ENCODE measurements at places on chromosomes 4 and X. TPM values are rescaled to one million over a fixed set of nuclear protein-coding genes. Genes with fewer than 3 reads are reported as not detected.
A peak's percentile ranks its signal among the peaks of the same experiment; 100 is the strongest.

GRCh38 chrX:112380541-112381278 is 298.1 kb upstream of the TRPC5 start:
- ATAC-seq: no peak

GRCh38 chr4:175947117-175947722 is 118.4 kb upstream of the WDR17 start:
- ATAC-seq: no peak

GRCh38 chr4:183599284-183599683 is 59.7 kb downstream of the RWDD4 start:
- ATAC-seq: no peak

- ATAC-seq: no peak
Observed at GRCh38 chrX:145735036-145735435, 82.6 kb upstream of the SLITRK2 start.

Gene MND1
- 13.1 TPM for total RNA-seq

DNA sequence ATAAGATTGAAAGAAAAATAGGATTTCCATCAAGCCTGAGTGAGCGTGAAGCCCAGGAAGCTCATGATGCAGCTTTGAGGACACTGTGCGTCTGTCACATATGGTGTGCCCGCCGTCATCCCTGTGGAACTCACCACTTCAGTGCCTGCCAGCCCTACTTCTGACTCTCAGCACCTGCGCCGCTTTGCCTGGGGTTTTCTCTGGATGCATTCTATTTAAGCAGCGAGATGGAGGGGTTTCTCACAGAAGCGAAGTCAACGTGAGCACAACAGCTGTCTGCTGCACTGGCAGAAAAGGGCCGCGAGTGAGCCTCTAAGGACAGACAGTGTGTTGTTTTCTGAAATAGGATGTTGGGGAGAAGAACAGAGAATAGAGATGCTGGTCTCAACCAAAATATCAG is 6.2 kb upstream of the TMEM128 start:
- no peak for ATAC-seq

Gene PIGA
- 28.1 TPM for total RNA-seq

GRCh38 chrX:66053414-66053813 is 13.5 kb upstream of the VSIG4 start:
- no peak for ATAC-seq

DNA sequence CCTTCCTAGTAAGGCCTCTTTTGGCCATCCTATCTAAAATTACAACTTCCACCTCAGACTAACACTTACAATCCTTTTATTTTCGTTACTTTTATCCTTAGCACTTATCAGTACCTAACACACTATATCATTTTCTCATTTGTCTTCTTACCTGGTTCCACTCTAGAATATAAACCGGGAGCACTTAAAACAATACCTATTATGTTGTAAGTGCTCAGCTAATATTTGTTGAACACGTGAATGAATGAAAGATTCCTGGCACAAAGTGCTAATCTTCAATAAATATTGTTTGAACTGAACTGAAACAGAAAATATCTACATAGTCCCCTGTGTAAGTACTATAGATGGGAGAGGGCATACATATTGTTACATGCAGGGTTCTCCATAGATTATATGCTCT is 14.4 kb downstream of the MGARP start:
- no peak for ATAC-seq

GRCh38 chr4:12926189-12927066 is 557.7 kb downstream of the RAB28 start:
- no peak for ATAC-seq

- ATAC-seq: peak; percentile 63
Observed at GRCh38 chr4:112152521-112152920, 7.3 kb downstream of the FAM241A start.

DNA sequence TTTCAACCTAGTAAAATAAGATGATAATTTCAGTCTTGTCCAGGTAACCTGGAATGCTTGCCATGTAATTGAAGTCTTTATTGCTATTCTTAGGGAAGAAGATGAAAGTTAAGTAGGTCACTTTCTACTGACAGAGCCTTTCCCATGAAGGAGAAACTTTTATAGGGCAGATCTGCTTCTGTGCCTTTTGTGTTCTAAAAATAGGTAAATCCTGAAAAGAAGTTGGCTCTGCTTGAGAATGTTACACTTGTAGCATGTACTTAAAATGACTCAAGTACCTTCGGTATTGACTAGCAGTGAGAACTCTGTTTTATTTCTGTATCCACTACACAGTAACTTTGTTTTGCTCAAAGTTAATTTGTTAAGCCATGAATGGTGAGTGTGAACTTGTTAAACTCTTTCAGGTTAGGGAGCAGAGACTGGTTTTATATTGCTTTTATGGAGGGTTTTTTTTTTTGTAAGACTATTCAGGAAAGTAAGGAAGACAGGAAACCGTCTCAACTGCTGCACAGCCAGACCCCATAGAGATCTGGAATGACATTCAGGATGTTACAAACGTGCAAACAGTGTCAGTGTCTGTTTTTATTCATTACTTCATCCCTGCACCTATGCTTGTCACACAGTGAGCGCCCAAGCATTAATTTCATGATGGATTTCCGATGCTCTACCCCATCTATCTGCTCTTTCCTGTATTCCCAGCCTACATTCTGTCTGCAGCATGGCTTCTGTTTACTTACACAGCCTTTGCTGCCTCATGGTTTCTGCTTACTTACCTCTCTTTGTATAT is 53.0 kb downstream of the SEPTIN11 start:
- no peak for ATAC-seq

Gene KLKB1
- total RNA-seq: 0.67 TPM

DNA sequence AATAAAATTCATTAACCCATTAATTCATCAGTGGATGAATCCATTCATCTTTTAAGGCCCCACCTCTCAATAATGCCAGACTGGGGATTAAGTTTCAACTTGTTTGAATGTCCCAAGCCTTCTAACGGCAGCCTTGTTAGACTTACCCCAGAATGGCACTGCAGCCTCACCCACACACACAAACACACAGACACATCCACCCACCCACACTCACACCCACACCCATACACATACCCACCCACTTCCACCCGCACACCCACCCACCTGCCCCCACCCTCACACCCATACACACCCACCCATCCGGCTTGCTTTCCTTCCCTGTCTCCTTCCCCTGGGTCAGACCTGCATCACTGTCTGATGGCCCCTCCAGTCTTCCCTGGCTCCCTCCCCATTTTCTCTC is 102.6 kb downstream of the ARHGAP10 start:
- ATAC-seq: no peak

Gene PABPC5
- total RNA-seq: not detected

DNA sequence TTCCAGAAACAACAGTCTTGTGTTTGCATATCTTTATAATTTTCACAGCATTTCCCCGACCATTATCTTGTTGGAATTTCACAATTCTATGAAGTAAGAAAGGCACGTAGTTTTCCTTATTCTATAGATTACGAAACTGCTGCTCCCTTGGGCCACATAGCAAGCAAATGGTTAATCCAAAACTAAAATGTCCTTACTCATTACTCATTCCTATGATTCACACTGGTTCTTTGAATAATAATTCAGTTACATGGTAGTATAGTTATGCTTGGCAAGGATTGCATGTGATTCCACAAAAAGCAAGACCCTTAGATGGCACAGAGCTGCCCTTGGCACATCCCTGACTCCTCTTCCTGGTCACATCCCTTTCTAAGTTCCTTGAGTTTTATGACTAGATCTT is 51.2 kb downstream of the OR13H1 start:
- no peak for ATAC-seq

Gene GAR1
- total RNA-seq: 38.2 TPM

DNA sequence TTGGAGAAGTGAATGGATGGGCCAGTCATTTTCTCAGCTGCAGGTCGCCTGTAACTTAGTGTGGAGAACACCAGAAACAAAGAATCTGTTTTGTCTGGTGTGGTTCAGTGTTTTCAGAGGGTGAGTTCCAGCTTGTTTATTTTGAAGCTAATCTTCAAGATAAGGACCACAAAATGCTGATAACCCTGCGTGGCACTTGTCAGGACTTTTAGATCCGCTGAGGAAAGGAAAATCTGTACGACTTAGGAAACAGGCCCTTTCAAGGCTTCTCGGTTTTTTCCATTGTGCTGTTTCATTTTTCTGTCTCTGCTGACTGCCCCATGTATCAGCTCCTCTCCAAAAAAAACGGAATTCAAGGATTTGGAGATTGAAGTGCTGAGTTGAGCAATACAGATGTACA is 8.7 kb upstream of the ANAPC4 start:
- ATAC-seq: no peak

DNA sequence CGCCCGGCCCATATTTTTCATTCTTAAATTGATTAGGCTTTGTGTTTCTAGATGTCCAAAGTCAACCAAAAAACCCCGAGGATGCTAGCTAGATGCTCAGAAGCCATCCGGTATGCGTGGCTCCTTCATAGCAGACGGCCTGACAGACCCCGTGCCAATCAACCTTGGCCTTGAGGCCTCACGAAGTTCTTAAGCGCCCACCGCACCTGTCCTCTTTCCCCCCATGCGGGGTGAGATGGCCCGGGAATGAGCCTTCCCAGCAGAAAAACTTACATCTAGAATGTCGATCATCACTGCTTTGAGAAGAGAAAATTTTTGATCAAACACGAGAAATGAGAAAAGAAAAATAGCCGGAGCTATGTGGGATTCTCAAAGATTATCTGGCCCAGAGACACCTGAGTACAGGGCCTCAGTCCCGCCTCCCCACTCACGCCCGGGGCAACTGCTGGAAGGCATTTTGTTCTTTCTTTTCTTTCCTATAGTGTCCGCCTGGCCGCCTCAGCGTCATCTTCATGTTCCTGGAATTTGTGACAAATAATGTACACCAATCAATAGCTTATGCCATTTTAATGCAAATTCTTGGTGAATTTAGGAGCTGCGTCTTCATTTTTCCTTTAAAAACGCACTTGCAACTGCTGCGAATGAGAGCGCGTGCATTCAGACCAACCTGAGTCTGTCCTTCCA is 1.6 kb upstream of the NAT8L start:
- no peak for ATAC-seq

DNA sequence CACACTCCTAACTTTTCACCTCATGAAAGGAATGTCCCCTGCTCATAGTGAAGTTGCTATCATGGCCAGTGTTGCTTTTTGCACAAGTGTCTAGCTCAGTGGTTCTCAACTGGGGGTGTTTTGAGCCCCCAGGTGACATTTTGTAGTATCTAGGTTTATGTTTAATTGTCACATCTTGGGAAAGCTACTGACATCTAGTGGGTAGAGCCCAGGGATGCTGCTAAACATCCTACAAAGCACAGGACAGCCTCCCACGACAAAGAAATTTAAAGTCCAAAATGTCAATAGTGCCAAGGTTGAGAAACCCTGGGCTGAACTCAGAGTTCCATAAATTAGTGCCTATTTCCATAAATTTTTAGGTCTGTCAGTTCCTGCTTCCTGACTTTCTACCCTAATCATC is 70.7 kb upstream of the HCCS start:
- no peak for ATAC-seq

DNA sequence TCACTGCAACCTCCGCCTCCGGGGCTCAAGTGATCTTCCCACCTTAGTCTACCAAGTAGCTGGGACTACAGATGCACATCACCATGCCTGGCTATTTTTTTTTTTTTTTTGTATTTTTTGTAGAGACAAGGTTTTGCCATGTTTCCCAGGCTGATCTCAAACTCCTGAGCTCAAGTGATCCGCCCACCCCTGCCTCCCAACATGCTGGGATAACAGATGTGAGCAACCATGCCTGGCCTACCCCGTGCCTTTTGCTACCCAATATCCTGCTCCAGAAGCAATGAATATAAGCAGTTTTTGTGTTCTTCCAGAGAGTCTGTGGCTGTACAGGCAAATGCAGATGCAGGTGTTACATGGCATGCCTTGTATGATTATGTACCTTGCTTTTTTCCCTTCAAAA is 50.5 kb downstream of the TBC1D14 start:
- no peak for ATAC-seq

Gene IL1RAPL1
- total RNA-seq: not detected

GRCh38 chrX:40008791-40009461 is 88.8 kb downstream of the BCOR start:
- no peak for ATAC-seq

Gene DOCK11
- total RNA-seq: 50.6 TPM

Gene CYTL1
- total RNA-seq: not detected
